ENCODE measurements at places on chromosomes 11 and 22.

GRCh38 chr11:120564573-120565311 is 53.2 kb downstream of the GRIK4 start:
- DNase-seq = no peak

- DNase-seq = no peak
Observed at GRCh38 chr11:126054408-126054807, 8.3 kb downstream of the CDON start.

GRCh38 chr11:64602466-64603070 is 11.5 kb downstream of the SLC22A12 start:
- no peak for DNase-seq

- DNase-seq = no peak
Observed at GRCh38 chr11:88041679-88042078, 133.6 kb downstream of the RAB38 start.

- DNase-seq = no peak
Observed at GRCh38 chr11:77195071-77195755, 67.2 kb downstream of the MYO7A start.

GRCh38 chr11:105781807-105782206 is 171.9 kb downstream of the GRIA4 start:
- no peak for DNase-seq

DNA sequence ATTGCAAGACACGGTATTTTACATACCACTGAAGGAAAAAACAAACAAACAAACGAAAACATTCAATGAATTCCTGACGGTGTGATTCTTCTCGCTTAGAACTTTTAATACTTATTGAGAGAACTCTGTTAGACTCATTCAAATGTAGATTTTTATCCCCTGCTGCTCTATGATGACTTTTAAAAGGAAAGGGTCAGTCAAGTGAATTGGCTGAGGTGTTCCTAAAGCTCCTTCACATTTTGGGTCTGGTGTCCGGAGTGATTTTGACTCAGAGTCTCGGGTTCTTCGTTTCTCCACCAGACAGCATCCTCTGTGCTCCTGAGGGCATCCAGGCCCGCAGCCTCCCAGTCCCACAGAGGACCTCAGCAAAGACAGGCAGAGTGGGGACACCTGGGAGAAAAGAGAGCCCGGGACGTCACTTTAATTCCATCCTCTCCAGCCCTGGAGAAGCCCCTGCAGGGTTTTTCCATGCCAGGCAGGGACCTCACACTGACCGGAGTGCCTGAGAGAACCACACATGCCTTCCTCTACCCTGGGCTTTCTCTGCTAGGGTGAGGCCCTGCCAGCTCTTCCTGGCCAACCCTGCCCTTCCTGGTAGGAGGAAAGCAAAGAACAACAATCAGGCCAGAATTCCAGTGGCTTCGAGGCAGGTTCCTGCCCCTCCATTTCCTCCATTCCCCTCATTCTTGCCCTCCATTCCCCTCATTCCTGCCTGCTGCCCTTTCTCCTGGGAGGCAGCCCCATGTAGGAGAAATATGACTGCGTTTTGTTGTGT is 1.4 kb upstream of the CSF2RB start:
- DNase-seq = no peak

Data from progenitor cell of endocrine pancreas (in vitro differentiated cells).